Calu3 (cell line): ENCODE measurements at places on chromosomes 12 and 14. TPM values are rescaled to one million over a fixed set of nuclear protein-coding genes. Genes with fewer than 3 reads are reported as not detected.

Gene HPD
- not detected in 2 replicates for total RNA-seq

DNA sequence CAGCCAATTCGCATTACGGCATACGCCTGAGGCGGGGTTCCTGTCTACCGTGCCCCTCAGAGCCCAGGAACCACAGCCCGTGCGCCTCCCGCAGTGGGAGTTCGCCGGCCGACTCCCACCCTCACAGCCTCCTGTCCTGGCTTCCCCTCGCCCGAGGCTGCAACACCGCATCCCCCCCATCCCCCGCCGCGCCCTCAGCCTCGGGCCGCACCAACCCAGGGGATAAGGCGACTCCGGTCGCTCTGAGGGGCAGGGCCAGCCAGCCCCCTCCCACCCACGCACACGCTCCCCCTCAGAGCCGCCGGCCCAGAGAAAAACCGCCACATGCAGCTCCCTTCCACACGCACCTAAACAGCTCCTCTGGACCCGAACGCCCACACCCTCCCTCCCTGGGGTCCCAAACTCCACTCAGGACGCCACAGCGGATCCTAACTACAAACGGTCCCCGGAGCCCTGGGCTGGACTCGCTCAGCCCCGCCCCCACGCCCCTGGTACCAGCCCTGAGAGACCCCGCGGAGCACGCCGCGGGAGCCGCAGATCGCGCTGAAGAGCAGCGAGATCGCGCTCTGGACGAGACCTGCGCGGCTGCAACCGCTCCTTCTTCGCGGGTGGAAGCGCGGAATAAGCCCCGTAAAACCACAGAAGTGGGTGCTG, at the start of gene C14orf39:
Gene C14orf39, minus strand, starts transcription at position 466 of the 654 bp plus-strand sequence. CDS start 985 bp downstream, outside the sequence.
- no peak for DNase-seq

GRCh38 chr12:93174048-93174447, 203.7 kb upstream of the NUDT4 start:
- DNase-seq: no peak

DNA sequence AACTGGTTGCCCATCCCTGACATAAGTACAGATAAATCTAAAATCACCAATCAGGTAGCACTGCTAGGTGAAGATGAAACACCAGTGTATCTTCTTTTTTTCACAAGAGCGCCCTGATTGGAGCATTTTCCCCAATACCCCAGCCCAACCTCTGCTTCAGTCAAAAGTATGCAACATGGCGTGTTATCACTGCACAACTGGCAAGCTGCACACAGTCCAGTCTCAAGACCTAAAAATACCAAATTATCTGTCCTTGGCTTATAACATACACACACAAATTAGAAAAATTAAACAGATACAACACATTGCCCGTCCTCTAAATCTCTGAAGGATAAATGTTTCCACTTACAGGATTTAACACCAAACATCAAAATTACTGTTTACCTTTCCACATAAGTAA, 20.2 kb upstream of the SELPLG start:
- no peak for DNase-seq

GRCh38 chr12:110501399-110501751, 536 bp downstream of the VPS29 start:
- peak; percentile 61 for DNase-seq

Gene INSM2
- total RNA-seq: not detected in 2 replicates

Gene KLRC3
- total RNA-seq: not detected in 2 replicates

DNA sequence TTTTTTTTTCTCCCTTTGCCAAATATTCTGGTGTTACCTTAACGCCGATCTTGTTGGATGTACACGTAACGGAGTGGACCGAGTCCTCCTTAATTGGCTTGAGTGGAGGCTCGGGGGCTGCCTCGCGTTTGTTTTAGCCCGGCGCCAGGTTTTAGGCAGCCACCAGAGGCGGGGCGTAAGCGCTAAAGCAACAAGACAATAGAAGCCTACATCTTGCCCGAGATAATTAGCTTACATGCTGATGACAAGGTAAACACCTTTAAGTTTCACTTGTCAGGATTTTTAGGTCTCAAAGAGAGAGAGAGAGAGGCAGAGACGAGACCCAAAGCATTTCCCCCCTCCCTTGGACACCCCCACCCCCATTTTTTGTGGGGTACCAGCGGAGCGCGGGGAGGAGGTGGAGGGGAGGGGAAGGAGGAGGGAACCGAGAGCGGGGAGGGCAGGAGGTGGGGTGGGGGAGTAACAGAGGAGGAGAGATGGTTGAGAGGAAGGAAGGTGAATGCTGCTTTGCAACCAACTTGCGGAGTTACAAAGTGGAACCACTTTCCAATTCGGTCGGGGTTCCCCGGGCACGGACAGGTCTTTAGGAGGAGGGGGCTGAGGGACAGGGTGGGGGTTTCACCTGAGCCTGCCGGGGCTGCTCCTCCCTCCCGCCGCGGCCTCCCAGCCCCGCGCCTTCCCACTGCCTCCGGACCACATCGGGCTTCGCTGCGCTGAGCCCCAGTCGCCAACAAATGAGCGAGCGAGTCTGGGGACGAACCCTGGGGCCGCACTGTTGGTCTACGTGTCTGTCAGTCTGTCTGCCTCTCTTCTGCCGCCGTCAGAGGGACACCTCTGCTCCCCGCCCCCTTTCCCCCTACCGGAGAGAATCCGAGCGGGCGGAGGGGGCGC, at the start of gene NKX2-1:
Gene NKX2-1, minus strand, starts transcription at position 802 of the 891 bp plus-strand sequence. Its CDS starts 103 bp downstream, at position 699.
- DNase-seq: peak; percentile 33

GRCh38 chr12:132014915-132015280, 65.2 kb downstream of the EP400 start:
- no peak for DNase-seq

DNA sequence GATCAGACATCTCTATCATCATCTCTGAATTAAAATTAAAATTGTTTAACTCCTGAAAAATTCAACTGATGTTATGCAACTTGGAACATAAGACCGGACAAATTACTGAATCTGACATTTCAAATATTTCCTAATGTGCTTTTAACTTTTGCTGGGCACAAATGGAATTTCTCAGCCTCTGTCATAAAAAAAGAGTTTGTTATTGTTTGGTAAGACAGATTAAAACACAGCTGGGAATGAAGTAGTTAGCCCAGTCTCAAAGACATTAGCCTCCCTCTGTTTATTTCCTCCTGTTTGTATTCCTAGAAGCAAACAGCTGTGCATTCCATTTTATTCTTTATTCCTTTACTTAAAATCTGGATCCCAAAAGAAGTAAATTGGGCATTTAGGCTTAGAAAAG, 29.4 kb downstream of the PLEKHA5 start:
- DNase-seq: no peak

Gene MAP3K12
- total RNA-seq: 4.6 and 5.8 TPM in 2 replicates

DNA sequence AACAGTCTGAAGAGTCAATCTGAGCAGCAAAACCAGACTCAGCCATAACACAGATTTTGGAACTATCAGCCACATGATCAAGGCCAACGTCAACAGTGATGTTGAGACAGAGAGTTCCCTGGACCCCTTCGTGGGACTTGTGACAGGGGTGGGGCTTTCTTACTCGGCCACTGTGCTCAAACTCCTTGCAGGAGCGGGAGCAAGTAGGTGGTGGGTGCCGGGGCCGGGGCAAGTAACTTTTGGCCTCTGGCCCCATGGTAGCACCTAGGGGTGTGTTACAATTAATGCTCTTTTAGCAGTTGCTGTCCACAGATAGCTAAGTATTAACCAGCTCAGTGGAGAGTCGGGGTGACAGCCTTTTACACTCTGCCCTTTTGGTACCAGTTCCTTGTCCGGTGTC, 384.4 kb downstream of the NUAK1 start:
- no peak for DNase-seq

DNA sequence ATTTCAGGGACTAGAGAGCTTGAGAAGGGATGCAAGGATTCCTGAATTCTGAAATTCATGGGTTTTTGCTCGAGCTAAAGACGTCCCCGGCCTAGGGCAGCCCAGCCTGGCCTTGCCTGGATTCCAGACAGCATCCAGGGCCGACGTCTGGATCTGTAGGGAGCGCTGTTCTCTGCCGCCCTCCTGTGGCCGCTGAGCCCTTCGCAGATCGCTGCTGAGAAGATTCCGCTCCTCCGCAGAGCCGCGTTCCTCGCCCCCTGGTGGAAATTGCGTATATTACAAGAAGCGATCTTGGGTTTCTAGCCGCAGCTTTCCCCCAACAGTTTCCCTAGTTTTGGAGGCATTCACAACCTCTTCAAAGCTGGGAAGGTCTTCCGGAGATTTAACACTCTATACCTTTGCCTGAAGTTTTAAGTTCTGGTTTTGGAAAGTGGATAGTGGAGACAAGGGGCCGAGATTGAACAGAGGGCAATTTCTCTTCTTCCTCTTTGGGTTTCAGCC, 5.1 kb downstream of the CISTR start:
- DNase-seq: peak; percentile 95

GRCh38 chr12:11186837-11187236, at the start of gene TAS2R42:
Gene TAS2R42 (minus strand): TSS chr12:11186937. CDS start chr12:11186937, 0 bp downstream.
- DNase-seq: no peak
